Kidney epithelial cell (primary cell): ENCODE measurements at places on chromosomes 1 and 21. TPM values are rescaled to one million over a fixed set of nuclear protein-coding genes. Genes with fewer than 3 reads are reported as not detected.
A peak's percentile ranks its signal among the peaks of the same experiment; 100 is the strongest.

- no peak for DNase-seq
Measured at GRCh38 chr1:66258404-66259105, 275.4 kb upstream of the SGIP1 start.

DNA sequence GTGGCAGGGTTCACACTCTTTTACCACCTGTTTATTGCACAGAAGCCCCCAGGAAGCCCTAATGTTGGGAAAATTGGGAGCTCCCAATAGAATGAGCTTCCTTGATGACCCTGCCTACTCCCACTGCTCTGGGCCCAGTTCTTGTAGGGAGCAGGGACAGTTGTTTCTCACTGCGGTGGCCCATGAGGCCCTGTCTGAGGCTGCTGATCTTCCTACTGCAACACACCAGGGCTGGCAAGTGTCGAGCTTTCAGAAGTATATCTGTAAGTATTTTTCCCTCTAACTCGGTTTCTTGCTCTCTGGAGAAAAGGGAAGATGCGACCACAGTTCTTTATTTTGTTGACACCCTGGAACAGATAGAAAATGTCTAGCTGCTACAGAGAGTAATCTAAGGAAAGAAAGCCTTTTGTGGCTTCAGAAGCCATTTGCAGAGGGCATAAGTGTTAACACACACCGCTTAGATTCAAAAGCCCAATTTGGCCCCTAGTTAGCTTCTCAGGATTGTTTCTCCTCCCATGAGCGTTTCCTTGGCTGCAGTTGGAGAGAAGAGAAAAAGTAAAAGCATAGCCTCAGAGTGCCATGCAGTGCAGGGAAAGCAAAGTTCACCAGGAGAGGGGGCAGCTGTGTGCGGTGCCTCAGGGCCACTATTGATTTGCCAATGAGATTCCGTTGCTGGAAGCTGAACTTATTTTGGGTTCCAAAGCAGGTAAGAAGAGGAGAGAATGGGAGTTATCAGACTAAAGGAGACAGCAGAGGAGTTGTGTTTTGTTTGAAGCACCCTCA lies 102.6 kb downstream of the SELENOF start:
- DNase-seq, result no peak

DNA sequence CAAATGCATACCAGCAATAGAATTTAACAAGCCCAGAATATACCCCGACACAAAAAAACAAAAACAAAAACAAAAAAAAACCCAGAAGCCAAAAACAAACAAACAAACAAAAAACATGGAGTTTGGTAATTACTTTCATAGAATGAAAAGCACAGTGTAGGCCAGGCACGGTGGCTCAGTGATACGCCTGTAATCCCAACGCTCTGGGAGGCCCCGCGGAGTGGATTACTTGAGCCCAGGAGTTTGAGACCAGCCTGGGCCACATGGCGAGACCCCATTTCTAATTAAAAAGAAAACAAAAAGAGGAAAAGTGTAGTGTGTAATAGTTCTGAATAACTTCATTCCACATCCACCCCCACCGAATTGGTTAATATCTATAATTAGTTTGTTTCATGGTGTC lies 1265.7 kb downstream of the NCAM2 start:
- DNase-seq, result no peak

GRCh38 chr1:82466416-82466815 lies 665.7 kb downstream of the ADGRL2 start:
- DNase-seq, result no peak

DNA sequence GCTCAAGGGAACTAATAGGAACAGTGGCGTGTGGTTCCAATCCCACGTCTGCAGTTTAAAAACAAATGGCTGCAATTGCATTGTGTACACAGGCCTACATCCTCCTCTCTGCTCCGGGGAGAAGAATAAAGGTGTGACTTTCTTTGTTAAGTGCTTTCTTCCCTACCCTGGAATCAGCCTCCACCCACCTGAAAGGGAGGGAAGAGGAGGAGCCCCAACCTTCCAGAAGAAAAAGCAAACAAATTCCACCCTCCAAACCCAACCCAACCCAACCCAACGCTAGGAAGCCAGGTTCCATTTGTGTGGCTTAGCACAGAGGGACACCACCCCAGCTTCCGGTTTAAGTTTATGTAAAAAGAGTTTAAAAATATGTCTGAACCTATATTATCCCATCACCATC lies 11.8 kb upstream of the BACE2 start:
- DNase-seq, result no peak

GRCh38 chr1:151963288-151963687 lies 30.4 kb downstream of the S100A10 start:
- DNase-seq, result no peak

- peak; percentile 95 for DNase-seq
Measured at GRCh38 chr1:159598196-159598595, 10.6 kb downstream of the APCS start.

- DNase-seq, result no peak
Measured at GRCh38 chr1:226711976-226712741, 26.9 kb downstream of the ITPKB start.

- DNase-seq, result no peak
Measured at GRCh38 chr1:8599646-8600212, 217.7 kb downstream of the RERE start.

DNA sequence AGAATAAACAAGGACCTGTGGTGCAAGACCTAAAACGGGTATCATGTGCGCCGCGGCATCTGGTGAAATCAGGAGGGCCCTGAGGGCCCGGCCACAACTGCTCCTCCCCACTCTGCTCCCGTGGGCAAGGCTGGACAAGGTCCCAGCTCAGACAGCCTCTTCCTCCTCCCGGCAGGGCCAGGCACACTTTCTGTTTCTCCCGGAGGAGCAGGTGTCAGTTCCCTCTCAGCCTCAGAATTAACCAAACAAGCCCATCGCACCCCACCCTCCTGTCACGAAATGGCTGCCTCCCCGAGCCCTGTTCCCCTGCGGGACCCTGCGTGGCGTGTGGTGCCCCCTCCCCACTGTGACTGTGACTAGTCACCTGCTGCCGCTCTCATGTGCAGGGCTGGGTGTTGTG lies 15.2 kb downstream of the PTTG1IP start:
- DNase-seq, result no peak

DNA sequence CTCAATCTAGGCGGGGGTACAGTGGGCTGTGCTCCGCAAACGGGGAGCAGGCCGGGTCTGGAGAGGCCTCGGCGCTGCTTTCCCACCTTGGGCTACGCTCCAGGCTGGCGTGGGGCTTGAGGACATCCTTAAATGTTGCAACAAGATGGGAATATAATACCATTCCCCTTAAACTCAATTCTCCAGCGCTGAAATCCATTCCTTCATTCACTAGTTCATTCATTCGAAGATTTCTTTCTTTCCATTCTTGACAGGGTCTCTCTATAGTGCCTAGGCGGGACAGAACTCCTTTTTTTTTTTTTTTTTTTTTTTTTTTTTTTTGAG lies 261 bp upstream of the DPM3 start:
- DNase-seq, result no peak

GRCh38 chr1:92728697-92729096 lies 56.2 kb downstream of the EVI5 start:
- DNase-seq, result no peak

DNA sequence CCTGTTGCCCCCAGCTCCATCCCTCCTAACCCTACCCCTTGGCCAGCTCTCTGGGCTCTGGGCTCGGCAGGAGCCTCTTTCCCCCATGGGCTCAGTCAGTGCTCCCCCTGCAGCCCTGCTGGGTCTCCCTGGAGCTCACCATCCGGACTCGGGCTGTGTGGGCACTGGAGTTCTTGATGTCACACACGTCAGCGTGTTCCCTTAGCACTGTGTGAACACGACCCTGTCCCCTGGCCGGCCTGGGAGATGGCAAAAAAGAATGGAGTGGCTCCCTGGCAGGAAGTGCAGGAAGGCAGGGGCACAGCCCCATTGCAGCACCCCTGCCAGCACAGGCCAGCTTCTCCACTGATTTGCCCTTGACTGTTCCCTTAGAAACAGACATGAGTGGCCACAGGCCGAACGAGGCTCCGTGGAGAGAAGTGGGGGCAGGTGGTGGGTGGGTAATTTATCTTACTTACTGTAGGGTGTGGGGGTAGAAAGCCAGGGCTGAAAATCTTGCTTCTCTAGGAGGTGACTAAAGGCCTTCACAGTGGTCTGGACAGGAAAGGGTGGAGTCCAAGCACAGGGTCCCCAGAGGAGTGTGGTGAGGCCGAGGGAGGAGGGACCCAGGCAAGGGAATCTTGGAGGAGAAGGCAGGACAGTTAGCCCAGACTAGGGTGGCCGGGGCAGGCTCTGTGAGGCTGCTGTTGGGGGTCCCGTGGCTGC lies 381.7 kb upstream of the VAMP3 start:
- DNase-seq, result no peak

- DNase-seq, result no peak
Measured at GRCh38 chr1:234386122-234386521, 12.9 kb downstream of the COA6 start.

- no peak for DNase-seq
Measured at GRCh38 chr1:221045842-221046831, 166.9 kb downstream of the HLX start.

DNA sequence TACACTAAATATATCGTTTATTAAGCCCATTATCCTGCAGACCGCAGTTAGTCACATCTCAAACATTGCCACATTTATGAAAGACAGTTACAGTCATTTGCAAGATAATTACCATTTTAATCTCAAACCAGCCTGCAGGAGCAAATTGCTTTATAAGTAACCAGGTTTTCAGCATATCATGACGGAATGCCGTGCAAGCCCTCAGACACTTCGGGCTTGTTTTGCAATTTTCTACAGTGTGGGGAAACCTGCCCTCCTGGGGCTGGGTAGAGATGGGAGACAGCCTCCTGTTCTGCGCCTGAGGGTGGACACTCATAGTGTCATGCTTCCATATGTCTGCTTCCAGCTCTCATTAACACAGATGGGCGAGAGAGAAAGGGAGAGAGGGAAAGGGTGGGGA lies 563.9 kb downstream of the NPHP4 start:
- DNase-seq, result no peak

GRCh38 chr1:37476460-37477197 lies 2.2 kb downstream of the ZC3H12A start:
- DNase-seq, result peak; percentile 60

DNA sequence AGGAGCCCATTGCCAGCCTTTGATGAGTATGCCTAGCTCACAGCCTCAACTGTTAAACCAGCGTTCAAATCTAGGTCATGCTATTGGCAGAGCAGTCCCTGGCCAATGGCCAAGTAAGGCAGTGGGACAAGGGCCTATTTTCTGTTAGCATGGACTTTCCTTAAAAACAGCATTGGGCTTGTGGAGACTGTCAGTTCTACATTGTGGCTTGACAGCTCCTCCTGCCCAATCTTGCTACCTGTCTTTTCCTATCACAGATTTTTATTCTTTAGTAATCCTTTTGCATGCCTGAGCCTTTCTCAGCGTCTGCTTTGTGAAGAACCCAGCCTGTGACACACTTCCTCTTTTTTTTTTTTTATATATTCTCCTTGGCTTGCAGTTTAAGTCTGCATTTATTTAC lies 56.4 kb downstream of the DIP2A start:
- DNase-seq, result no peak

DNA sequence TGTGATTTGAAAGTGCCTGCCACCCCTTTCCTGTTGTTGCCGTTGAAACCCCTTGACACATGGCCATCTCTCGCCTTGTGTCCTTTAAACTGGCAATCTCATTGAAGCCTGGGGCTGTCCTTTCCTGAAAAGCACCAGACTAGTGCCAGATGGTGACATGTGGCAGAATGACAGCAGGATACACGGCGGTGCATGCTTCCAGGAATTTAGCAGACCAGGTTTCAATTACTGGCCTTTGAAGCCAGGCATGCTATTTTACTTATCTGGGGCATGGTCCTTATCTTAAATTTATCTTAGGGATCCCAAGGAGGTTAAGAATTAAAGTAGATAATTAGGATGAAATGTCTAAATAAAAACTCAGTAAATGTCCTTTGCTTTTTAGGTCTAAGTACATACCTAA lies 15.2 kb downstream of the PLPPR4 start:
- no peak for DNase-seq

DNA sequence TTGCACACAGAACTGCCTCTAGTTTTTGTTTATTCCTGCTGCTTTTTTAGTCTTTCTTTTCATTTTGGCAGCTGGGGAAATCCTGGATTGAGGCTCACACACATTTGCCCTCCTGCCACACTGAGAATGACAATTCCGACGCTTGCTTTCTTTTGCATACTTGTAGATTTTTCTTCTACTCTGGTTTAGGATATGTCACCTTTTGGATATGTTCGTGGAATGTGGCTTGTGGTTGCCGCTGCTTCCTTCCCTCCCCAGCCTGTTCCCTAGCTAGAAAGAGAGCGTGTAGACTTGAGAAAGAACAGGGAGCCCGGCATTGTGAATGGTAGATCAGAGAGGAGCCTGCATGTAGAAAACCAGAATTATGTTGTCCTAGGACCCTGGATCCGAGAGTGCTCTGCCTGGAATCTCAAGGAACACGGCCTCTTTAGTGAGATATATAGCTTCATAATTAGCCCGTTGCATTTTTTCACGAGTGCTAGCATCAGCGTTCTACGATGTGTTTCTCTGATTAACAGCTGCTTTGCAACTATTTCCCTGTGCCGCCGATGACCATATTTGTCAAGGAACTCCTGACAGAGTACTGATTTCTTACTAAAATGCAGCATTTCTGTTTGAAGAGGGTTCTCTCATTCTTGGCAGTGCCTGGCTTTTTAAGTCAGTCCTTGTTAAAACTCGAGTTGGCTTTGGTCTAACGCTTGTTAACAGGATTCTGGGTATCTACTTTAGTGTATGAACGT lies 56.2 kb downstream of the PEX14 start:
- peak; percentile 51 for DNase-seq

DNA sequence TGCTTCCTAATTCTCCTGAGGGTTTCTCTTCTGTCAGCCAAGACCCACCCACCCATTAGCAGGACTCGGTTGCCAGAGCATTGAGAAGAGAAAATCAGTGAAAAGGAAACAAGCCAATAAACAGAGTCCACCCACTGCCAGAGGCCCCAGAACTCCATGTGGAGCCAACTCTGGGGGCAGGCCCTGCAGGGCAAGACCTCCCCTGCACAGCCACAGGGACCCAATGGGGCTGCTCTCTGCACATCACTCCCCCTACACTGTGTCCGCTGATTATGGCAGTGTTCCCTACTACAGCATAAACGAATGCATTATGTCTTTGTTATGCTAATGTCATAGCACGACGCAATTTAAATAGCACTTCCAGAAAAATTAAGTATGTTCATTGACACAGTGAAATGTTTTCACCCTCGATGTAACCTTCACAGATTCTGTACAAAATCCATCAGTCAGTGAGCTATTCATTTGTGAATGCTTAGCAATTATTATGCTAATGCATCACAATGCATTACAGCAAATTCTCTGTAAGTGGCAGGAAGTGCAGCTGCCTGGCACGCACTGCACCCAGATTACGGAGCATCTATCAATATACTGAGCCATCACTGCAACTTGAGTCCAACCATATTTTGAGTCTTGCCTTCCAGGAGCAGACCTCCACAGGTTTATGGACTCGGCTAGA lies 56.4 kb downstream of the GRIK3 start:
- DNase-seq, result no peak

Gene TLR5
- 0.07 and 3.7 TPM in 2 replicates for total RNA-seq

Gene CD34
- total RNA-seq, result 0.04 and 0.41 TPM in 2 replicates

Gene ACTL8
- 0.17 TPM in 1 of 2 replicates, not detected in the other for total RNA-seq

Gene CGN
- 23.6 and 29.3 TPM in 2 replicates for total RNA-seq

Gene DCST1
- not detected in 2 replicates for total RNA-seq

Gene BSND
- not detected in 2 replicates for total RNA-seq

Gene KIAA1614
- 7.2 and 10.2 TPM in 2 replicates for total RNA-seq

Gene HES3
- not detected in 2 replicates for total RNA-seq

Gene LCE2C
- total RNA-seq, result not detected in 2 replicates

Gene FCAMR
- total RNA-seq, result not detected in 2 replicates

Gene PGLYRP4
- total RNA-seq, result 0.07 and 0.71 TPM in 2 replicates

Gene USF1
- 45.9 and 55.7 TPM in 2 replicates for total RNA-seq

Gene TRIM67
- total RNA-seq, result 0.14 and 0.63 TPM in 2 replicates
